ENCODE measurements at places on chromosomes 4 and X. TPM values are rescaled to one million over a fixed set of nuclear protein-coding genes. Genes with fewer than 3 reads are reported as not detected.

- DNase-seq, result no peak
These were observed 136.5 kb upstream of the GALNTL6 start for GRCh38 chr4:171676555-171677215.

- no peak for DNase-seq
These were observed 12.1 kb upstream of the RUFY3 start for GRCh38 chr4:70709611-70710205.

- no peak for DNase-seq
These were observed 198.6 kb downstream of the KCNIP4 start for GRCh38 chr4:21749924-21750323.

HOPX gene
- 6.0 TPM for polyA plus RNA-seq

- peak; percentile 95 for DNase-seq
These were observed 267.1 kb downstream of the ARHGAP24 start for GRCh38 chr4:85741921-85742591.

PHEX gene
- 0.04 TPM for polyA plus RNA-seq

SMPX gene
- not detected for polyA plus RNA-seq

GRCh38 chr4:2745981-2746806 is 9.9 kb downstream of the TNIP2 start:
- no peak for DNase-seq

DKK2 gene
- 0.16 TPM for polyA plus RNA-seq

TCEAL2 gene
- 7.4 TPM for polyA plus RNA-seq

TAF7L gene
- not detected for polyA plus RNA-seq

GRCh38 chr4:165524532-165525190 is 145.9 kb downstream of the CPE start:
- DNase-seq, result no peak

DNA sequence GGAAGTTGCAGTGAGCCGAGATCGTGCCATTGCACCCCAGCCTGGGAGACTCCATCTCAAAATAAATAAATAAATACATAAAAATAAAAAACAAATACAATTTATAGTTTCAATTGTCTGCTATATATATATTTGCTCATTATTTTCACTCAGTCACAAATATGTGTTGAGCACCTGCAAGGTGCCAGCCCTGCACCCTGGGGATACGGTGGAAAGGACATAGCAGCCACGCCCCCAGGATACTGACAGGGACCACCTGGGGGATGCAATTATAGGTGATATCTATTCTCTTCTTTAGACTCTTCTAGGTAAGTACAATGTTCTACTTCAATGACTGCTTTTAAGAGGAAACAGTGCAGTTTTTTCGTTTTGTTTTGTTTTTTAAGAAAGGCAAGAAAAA is 85.0 kb downstream of the JAKMIP1 start:
- DNase-seq, result no peak

DNA sequence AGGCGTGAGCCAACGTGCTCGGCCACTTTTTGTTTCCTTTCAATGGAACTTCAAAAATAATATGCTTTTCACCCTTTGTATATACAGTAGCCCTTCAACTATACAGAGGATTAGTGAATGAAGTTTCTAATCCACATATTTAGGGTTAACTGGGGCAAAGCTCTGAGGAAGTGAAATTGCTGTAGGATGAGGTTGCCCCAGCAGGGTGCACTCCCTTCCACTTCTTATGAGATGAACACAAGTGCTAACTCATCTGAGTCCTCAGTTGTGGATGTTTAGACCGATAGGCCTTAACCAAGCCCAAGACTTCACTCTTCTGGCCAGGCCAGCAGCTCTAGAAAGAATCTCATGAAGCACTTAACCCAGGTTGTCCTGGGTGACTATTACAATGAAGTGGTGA is 29.1 kb upstream of the CT55 start:
- DNase-seq, result no peak
